ENCODE measurements at places on chromosomes 2 and 18.

- no peak for DNase-seq
These were observed 7.9 kb downstream of the RDH14 start for GRCh38 chr2:18552351-18553077.

DNA sequence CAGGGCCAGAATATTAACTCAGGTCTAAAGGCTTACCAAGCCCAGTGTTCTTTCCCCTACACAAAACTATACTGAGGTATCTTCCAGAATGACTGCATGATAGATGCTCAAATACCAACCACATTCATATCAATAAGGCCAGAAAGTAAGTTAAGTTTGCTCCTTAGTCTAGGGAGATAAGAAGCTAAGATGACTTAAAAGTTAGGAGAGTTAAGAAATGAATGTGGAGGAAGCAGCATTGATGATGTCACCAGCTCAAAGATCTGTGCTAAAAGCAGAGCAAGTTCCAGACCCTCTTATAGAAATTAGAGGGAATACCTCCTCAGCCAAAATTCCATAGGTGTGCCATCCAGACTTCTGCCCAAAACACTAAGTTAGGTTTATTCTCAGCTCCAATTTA is 6.1 kb downstream of the PPP4R1 start:
- DNase-seq = no peak

DNA sequence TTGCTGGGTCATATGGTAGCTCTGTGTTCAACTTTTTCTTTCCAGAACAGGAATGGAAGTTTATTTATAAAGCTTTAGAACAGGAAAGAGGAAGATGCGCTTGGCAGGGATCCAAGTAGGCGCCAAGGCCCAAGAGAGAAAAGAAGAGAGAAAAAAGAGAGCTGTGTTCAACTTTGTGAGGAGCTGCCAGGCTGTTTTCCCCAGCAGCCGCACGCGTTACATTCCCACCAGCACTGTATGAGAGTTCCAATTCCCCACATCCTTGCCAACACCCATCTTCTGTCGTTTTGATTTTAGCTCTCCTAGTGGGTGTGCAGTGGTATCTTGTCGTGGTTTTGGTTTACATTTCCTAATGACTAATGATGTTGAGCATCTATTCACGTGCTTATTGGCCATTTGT is 51.4 kb downstream of the KCNF1 start:
- DNase-seq = no peak

DNA sequence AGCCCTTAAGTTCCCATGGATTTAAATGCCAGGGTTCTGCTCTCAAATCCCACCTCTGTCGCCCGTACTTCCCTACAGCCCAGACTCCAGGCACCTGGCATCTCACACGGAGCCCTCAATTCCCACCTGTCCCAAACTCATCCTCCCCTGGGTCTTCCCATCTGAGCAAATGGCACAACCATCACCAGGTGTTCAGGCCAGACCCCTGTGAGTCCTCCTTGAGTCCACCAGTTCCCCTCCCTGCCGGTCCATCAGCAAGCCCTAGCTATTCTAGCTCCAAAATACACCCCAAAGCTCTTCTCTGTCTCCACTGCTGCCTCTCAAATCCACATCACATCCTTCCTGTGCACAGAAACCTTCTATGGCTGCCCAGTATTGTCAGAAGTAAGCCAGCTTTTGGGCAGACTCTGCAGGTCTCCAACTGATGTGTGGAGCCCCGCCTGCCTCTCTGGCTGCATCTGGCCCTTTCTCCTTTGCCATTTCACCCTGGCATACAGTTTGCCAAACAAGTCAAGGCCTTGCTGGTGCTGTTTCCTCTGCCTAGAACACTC is 67.7 kb downstream of the DNMT3A start:
- no peak for DNase-seq

- DNase-seq = no peak
These were observed 25.4 kb downstream of the PTGR3 start for GRCh38 chr18:75183524-75183923.

- no peak for DNase-seq
These were observed 37.0 kb upstream of the PKDCC start for GRCh38 chr2:42010743-42011298.

Data from urinary bladder (tissue), 4 donors.